CD4-positive, alpha-beta T cell treated with Interleukin-4 for 1 hour (primary cell): ENCODE measurements at places on chromosomes 4 and X.

DNA sequence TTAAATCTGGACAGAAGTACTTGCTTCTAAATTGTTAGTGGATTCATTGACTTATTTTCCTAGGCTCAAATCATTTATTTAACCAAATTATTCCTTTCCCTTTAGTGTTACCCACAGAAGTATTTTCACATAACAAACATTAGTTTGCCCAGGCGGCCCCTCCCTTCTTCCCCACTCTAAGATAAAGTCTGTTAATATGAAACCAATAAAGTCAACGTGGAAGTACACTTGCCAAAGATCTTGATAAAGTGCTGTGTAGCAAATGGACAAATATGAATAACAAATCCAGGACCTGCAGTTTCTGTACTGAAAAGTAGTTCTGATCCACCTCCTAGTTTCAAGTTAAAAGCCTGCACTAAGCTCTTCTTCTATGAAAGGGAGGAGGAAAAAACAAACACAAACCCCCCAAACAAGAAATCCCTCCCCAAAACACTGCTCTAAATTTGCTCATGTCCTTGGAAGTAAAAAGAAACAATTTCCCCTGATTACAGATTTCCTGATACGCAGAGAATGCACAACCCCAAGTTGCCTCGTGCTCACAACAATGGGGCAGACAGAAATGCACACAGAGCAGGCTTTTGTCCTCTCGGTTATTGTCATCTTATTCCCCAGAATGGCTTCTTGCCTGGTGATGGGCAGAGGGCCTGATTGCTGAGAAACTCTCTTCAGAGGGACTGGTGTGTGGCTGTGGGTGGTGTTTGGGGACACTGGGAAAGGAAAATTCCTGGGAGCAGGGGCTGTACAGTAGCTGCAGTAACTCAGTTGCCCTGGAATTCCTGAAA lies 23.2 kb downstream of the TMSB4X start:
- no peak for DNase-seq

- DNase-seq = no peak
Measured at GRCh38 chr4:64407000-64407399, 2.2 kb downstream of the TECRL start.

DNA sequence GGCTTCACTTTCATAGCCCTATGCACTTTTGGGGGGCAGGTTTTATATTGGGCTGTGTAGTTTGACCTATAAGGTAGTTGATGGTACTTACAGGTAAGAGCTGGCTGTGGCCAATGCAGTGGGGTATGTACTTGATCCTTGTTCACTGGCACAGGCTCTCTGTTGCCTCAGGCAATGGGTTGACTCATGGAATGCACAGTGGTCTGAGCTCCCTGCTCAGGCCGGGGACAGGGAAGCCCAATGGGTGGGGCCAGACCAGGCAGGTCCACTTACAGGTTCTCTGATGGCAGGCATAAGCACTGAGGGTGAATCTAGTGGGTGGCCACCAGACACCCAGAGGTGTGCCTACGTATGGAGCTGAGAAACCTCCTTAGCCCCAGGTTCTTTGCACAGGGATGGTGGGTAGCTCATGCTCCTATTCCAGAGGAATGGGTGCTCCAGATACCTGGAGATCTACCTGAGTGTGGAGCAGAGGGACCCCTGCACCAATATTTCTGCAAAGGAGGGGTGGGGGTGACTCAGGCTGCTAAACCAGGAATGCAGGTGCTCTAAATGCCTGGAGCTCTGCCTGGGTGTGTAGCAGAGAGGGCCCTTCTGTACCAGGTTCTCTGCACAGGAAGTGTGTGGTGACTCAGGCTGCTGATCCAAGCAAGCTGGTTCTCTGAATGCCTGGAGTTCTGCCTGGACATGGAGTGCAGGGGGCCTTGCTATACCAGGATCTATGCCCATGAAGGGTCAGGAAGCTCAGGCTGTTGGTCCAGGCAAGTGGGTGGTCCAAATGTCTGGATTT lies 52.3 kb downstream of the IL1RAPL2 start:
- DNase-seq = no peak

DNA sequence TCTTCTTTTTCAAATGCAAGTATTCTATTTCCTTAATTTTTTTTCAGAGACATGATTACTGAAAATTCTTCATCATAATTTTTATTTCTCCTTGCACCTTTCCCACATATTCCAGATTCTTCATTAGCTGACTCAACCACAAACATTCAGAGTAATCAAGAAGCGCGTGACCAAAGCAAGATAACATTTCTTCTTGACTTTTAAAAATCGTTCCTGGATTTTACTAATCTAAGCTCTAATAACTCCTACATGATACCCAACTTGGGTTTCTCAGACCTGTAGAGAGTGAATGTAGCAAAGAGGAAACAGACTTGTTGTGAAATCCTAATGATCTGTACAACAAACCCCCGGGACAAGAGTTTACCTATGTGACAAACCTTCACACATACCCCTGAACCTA lies 615.0 kb downstream of the TMA16 start:
- DNase-seq = no peak
